KBM-7 (cell line): ENCODE measurements at places on chromosomes 1 and 21.

GRCh38 chr1:188237573-188238348 is 1409.0 kb downstream of the PLA2G4A start:
- no peak for DNase-seq

DNA sequence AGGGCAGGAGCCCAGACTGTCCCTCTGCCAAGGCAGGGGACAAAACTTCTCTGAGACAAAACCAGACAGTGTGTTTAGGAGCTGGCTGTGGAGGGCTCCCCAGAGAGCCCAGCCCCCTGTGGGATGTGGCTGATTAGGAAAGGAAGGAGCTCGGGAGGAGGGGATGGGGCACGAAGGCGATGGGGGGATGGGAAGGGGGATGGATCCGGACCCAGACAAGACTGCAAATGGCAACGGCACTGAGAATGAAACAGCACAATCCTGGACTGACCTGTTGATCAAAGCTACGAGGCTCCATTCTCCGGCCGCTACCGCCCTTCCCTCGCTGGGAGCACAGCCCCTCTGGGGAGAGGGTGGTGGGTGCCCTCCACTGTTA is 33.1 kb downstream of the FOXO6 start:
- no peak for DNase-seq

DNA sequence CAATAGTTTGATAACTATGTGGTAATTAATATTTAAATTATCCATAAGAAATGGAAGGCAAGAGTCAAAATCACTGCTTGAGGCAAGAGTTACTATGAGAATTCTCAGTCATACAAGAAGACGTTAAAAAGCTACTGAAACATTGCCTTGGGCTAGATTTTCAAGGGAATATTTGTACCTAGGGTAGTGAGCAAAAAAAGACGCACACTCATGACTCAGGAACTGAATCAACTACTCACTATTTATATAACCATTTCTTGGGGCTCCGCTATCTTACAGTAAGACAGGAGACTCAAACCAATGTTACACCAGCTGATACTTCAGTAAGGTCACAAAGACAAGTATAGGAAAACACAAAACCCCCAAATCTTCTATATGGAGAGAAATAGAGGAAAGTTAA is 151.5 kb upstream of the RNPC3 start:
- no peak for DNase-seq

DNA sequence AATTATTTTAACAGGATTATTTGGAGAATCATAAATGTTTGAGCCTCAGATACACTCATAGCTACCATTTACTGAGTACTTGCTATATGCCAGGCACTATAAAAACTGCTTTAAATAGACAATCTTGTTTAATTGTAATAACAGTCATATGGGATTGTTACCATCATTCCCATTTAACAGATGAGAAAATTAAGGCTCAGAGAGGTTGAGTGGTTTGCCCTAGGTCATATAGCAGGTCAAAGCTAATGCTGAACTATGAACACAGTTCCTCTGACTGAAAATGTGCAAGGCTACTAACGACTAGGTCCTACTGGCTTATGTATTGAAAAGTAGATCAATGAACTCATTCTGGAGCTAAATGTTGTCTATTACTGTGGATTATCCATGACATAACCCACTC is 63.4 kb downstream of the DDR2 start:
- no peak for DNase-seq

DNA sequence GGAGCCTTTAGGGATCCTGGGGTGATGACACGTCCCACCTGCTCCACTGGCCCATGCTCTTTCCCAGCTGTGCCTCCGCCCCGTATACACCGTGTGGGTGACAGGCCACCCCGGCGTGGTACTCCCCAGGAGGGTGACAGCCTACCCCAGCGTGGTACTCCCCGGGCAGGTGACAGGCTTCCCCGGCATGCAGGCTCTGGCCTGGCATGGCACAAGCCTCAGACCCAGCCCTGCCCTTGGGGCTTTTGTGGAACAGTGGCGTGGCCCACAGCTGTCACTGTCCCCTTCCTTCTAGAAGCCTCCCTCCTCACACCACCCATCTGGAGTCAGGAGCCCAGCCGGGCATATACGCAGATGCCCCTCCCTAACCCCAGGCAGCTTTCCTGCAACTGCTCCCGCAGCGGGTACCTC is 4.7 kb upstream of the PFKL start:
- DNase-seq: no peak

GRCh38 chr1:230114237-230114651 is 47.2 kb downstream of the GALNT2 start:
- no peak for DNase-seq

- DNase-seq: no peak
Observed at GRCh38 chr1:240031009-240031408, 60.7 kb upstream of the FMN2 start.

DNA sequence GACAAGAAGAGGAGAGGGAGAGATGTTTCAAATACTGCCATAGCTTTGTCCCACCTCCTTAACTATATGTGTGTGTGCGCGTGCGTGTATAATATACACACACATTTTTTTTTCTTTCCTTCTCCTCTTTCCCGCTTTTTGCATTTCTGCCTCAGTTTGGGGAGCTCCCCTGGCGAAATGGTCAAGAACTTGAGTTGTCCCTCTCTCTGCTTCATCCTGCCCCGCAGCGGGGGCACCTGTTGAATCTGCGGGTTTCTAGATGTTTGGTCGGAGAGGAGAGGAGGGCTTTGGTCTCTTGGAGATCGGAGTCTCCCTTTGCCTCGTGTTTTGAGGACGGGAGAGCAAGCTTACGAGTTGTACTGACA is 504 bp downstream of the SCCPDH start:
- DNase-seq: peak; percentile 72

GRCh38 chr1:84757301-84757700 is 67.0 kb upstream of the SSX2IP start:
- DNase-seq: no peak

DNA sequence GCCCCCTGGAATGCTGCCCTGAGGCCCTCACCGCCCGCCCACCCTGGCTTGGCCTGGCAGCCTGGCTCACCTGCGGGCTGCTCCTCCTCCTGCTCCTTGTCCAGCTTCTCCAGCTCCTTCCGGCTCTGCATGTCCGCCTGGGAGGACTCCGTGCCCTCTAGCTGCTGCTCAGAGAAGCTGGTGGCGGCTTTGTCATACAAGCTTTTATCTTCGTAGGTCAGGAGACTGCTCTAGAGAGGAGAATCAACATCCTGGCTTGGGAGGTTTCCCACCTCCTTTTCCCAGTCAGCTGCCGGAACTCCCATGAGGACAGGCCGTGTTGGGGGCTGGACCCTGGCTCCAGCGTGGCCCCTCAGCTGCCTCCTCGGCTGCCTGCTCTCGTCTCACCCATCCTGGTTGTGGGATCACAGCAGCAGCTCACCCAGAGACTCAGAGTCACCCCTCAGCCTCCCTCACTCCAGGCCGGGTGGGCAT is 36.6 kb upstream of the TMEM52 start:
- no peak for DNase-seq

DNA sequence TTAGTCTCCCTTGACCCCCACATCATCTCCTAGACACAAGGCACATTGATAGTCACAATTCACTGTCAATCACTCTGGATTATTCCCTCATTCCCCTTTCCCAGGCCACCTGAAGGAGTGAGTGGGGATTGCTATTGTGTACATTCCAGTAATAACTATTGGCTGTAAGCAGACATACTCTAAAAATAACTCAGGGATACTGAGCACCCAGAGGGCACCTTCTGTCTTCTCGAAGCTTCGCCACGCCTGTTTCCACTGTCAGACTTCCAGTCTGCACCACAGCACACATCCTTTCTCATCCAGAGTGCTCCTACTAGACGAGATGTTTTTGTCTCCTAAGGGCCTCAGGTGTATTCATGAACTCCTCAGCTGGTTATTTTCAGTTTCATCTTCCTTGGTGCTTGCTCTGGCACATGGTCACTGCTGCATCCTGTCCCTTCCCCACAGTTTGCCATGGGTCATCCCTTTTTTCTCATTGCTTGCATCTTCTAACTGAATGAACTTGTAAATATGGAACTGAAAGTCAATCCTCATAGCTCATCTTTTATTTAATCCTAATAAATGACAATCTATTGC is 848 bp upstream of the APOBEC4 start:
- DNase-seq: no peak

GRCh38 chr1:111015222-111015621 is 51.5 kb upstream of the LRIF1 start:
- no peak for DNase-seq

DNA sequence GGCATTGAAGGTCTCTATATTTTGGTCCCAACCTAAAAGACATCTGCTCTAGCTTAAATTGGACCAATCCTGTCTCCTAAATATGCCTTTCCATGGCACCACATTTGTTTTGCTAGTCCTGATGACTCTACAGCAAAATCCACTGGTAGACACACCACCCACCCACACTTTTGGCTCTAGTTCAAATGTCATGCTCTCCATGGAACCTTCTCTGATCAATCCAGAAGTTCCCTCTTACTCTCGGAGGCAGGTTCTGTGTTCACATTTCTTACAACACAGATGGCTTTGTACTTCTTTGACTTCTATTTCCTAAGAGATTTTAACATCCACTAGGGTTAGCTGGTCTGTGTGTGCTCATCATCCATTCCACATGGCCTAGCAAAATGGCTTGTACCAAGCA is 151.3 kb downstream of the APP start:
- no peak for DNase-seq

DNA sequence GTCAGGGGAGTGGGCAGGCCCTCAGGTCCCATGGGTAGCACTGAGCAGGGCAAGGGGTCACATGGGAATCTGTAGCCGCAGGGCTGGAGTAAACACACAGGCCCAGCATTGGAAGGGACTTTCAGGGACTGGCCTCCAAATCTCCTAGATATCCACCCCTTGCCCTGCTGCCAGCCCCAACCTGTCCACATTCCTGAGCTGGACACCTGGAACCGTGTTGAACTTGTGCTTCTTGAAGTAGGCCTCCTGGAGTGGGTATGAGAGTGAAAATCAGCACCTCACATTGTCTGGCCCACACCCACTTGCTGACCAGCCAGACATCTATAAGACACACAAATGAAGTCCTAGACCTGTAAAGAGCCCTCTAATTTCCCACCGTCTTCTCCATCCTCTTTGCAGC is 7.7 kb downstream of the POMGNT1 start:
- DNase-seq: no peak

- peak; percentile 80 for DNase-seq
Observed at GRCh38 chr1:183070923-183071618, 47.9 kb downstream of the LAMC1 start.

DNA sequence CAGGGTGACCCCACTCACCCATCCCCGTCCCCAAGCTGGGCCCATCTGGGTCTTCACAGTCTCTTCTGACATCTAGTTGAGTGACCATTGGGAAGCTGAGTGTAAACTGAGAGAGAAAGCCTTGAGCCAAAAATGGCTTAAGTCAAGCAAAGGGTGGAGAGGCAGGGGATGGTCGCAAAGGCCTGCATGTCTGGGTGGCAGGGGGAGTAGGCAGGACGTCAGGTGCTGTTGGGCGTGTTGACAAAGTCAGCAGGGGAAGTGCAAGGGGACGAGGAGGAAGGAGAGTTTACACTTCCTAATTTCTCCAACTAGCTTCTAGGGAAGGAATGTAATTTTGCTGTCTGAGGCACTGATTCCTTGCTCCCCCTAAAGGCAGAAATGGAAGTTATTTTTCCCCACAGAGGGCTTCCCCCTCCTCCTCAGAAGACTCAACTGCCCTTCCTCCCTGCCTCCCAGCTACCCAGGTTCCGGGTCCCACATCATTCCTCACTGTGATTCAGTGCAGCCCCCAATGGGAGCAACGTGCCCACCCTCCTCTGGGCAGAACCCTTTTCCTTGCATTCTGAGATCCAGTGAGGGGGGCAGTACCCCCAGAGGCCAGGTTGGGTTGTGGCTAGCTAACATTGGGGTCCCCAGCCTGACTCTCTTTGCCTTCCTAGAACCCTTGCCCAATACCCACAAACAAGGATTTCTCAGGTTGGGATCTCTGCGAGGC is 1.2 kb upstream of the ADORA1 start:
- peak; percentile 40 for DNase-seq

DNA sequence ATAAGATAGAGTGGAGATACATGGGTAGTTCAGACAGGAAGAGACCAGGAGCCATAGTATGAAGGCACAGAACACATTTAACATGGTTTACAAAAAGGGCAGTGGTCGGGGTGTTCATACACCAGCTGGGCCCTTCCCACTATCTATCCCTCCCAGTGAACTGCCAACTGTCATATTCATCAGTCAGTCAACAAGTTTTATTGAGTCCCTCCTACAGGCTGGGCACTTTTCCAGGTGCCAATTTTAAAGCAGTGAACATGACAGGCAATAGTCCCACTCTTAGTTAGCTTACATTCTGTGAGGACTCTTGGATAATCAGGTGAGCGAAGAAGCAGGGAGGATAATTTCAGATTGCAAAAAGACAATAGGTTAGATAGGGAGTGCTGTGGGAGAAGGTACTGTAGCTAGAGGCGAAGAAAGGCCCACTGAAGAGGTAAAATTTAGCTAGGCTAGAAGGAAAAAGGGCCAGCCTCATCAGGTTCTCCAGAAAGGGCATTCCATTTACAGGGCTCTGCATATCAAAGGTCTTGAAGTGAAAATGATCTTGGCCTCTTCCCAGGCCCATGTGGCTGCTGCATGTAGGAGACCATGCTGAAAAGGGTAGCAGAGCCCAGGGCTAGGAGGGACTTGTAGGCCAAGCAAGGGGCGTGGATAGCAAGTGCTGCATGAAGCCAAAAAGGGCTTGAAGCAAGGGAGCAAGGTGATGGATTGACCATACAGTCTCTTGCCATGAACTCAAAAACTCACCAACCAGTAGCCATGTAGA is 274.7 kb upstream of the SNX7 start:
- DNase-seq: no peak

DNA sequence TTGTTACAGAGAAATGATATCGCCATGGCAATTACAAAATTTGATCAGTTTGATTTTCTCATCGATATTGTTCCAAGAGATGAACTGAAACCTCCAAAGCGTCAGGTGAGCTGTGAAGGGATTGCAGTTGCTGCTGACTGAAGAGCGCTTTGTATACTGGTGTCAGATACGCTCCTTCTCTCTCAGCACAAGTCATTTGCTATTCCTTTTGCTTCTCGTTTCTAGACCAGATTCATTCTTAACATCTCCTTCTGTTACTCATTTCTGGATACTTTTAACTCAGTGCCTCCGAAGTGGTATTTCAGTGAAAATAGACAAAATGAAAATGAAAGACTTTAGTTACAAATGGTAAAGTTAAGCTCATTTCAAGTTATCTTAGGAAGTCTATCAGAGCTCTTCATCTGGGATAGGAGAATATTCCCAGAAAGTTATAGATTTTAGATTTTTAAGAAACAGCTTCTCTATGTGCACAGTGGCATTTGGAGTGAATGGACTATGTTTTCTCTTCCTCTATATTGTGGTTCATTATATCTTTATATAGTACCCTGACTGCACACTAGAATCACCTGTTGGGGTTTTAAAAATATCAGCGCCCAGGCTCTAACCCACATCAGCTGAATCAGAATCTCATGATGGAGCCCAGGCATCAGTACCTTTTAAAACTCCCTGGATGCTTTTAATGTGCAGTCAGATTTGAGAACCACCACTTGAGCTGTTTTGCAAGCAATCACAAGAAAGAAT is 30.3 kb upstream of the KCNQ4 start:
- no peak for DNase-seq

GRCh38 chr1:219271818-219272535 is 98.3 kb downstream of the LYPLAL1 start:
- no peak for DNase-seq

- DNase-seq: no peak
Observed at GRCh38 chr21:42439284-42440186, 35.8 kb downstream of the UBASH3A start.
